ENCODE measurements at places on chromosomes 5 and 9. TPM values are rescaled to one million over a fixed set of nuclear protein-coding genes. Genes with fewer than 3 reads are reported as not detected.

DNA sequence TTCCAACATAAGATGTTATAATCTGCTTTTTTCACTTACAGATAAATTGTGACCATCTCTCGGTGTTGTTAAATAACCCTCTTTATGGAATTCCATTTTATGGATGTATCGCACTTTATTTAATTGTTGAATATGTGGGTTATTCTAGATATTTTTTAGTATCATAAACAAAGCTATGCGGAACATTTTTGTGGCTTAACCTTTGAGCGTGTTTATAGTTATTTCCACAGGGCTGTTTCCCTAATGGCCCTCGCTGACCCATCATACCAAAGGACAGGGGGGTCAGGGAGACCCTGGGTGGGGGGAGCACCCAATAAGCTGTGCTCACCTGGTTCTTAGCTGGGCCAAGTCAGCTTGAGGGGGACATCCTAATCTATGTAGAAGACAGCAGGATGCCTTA is 65.3 kb downstream of the NDST1 start:
- peaks cover 1% of the 10 kb centered on the region for H3K4me1 ChIP-seq
- no peaks in the 10 kb centered on the region for H3K36me3 ChIP-seq
- H3K27ac ChIP-seq: no peak overlapping the region
- DNase-seq: no peak
- H3K4me3 ChIP-seq: no peak overlapping the region

DNA sequence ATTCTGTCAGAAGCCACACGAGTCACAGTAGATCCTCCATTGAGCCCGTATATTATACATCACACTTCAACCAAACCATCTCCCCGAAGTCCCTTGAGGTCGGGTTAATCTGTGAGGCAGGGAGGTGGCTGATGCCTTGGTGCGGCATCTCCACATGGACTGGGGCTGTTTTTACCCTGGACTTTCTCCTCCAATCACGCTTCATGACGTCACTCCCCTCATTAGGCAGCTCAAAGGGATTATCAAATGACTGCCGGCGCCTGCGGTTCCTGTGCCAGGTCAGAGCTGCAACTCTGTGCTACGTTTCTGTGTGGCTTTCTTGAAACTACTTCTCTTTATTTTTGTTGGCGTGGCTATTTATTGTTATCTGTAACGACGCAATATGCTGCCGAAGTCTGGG is 53.7 kb downstream of the TMOD1 start:
- DNase-seq: peak; percentile 12
- no peak overlapping the region for H3K4me3 ChIP-seq
- H3K27ac ChIP-seq: no peak overlapping the region
- H3K27me3 ChIP-seq: no peaks in the 10 kb centered on the region

Gene AGXT2
- total RNA-seq: not detected

- DNase-seq: no peak
These were observed 152.5 kb upstream of the PTCH1 start for GRCh38 chr9:95669253-95669652.

Gene SKP2
- 12.1 TPM for total RNA-seq

DNA sequence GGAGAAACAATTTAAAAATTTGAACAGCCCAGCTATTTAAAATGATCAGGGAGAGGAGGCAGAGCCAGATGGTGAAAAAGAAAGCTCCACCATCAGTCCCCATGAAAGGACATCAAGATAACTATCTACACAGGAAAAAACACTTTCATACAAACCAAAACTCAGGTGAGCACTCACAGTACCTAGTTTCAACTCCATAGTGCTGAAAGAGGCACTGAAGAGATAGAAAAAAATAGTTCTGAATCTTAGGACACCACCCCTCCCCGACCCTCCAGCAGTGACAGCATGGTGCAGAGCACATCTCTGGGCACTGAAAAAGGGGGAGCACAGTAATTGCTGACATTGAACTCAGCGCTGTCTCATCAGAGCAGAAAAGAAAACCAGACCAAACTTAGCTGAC is 732.9 kb downstream of the CETN3 start:
- no peak for DNase-seq
- H3K4me3 ChIP-seq: no peak overlapping the region
- no peaks in the 10 kb centered on the region for H3K36me3 ChIP-seq
- H3K27ac ChIP-seq: no peak overlapping the region

- H3K4me1 ChIP-seq: no peaks in the 10 kb centered on the region
- DNase-seq: no peak
- H3K27me3 ChIP-seq: no peaks in the 10 kb centered on the region
- H3K4me3 ChIP-seq: no peak overlapping the region
These were observed 214.5 kb downstream of the CAAP1 start for GRCh38 chr9:26677965-26678706.

- H3K27me3 ChIP-seq: peaks cover 58% of the 10 kb centered on the region
- H3K4me3 ChIP-seq: peak overlapping the region; percentile 35
- H3K36me3 ChIP-seq: no peaks in the 10 kb centered on the region
- peaks cover 13% of the 10 kb centered on the region for H3K4me1 ChIP-seq
These were observed 1.6 kb downstream of the FSTL4 start for GRCh38 chr5:133610489-133611356.

GRCh38 chr9:97889941-97890887 is 32.1 kb downstream of the TRMO start:
- H3K36me3 ChIP-seq: no peaks in the 10 kb centered on the region
- H3K27ac ChIP-seq: no peak overlapping the region
- peak; percentile 74 for DNase-seq
- no peak overlapping the region for H3K4me3 ChIP-seq
- no peaks in the 10 kb centered on the region for H3K4me1 ChIP-seq

GRCh38 chr5:171162596-171162995 is 146.5 kb upstream of the TLX3 start:
- no peak for DNase-seq
- no peaks in the 10 kb centered on the region for H3K36me3 ChIP-seq
- no peaks in the 10 kb centered on the region for H3K27me3 ChIP-seq
- no peaks in the 10 kb centered on the region for H3K4me1 ChIP-seq
- no peak overlapping the region for H3K4me3 ChIP-seq
- no peak overlapping the region for H3K27ac ChIP-seq

Gene C8G
- 1.1 TPM for total RNA-seq

DNA sequence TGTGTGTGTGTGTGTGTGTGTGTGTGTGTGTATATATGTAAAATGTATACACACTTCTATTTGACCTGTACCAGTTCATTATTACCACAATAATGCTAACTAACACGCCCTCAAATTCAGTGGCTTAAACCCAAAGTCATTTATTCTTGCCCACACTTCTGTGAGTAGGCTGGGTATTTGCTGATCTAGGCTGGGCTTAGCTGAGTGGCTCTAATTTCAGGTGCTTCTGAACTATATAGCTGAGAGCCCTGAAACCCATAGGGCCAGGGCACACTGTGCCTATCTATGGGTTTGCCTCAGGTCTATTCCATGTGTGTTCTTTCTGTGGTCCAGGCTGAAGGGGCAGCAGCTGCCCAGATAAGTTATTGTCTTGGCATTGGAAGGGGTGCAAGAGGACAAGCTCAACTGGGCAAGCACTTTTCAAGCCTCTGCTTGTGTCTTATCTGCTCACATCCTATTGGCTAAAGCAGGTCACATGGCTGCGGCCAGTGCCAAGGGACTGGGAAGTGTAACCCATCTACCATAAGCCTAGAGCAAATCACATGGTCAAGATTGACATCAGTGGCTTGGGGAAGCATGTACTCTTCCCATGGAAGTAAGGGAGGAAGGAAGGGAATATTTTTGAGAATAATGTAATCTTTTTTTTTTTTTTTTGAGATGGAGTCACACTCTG is 139.9 kb downstream of the PALM2AKAP2 start:
- H3K27me3 ChIP-seq: no peaks in the 10 kb centered on the region
- no peak overlapping the region for H3K4me3 ChIP-seq
- H3K27ac ChIP-seq: no peak overlapping the region
- no peaks in the 10 kb centered on the region for H3K36me3 ChIP-seq

DNA sequence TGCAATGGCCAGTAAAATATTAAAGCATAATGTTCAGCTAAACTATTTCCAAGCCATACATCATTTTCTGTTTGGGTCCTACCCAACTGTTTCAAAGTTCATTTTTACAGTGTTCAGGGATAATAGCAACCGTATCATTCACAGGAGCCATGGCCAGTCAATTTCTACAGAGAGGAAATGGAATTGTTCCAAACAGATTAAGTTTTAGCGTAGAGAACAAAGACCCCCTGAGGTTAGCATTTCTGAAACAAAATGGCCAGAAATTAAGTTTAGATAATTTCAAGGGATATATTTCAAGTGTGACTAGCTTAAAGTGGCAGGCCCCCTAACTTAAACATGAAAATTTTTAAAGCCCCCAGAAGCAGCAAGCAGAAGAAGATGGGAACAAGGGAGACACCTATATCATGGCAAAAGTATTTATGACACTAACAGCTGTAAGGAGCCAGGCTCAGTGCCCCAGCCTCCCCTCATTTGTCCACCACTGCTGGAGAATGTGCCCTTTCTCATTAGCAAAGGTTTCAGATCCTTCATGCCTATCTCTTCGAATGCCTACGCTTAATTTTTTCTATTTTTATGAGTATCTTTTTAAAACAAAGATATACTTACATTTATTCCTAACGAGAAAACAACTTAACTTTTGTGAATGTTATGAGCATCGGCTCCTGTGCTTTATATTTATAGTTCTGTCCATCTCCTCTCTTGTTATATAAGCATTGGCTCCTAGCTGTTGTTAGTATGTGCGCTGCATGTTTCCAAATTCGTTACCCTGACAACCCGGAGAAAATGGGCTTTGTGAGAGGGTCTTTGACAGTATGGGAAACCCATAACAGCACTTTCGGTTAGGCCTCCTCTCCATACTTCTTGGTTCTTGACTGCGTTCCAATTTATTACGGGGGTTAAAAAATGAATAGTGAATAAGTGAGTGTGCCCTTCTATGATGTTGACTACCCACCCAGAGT is 116.3 kb downstream of the MED27 start:
- H3K4me3 ChIP-seq: no peak overlapping the region
- H3K36me3 ChIP-seq: no peaks in the 10 kb centered on the region
- H3K27me3 ChIP-seq: no peaks in the 10 kb centered on the region
- H3K4me1 ChIP-seq: no peaks in the 10 kb centered on the region
- no peak for DNase-seq
- H3K27ac ChIP-seq: no peak overlapping the region

- DNase-seq: no peak
- no peak overlapping the region for H3K27ac ChIP-seq
- no peaks in the 10 kb centered on the region for H3K36me3 ChIP-seq
- no peaks in the 10 kb centered on the region for H3K4me1 ChIP-seq
- H3K4me3 ChIP-seq: no peak overlapping the region
These were observed 153.5 kb upstream of the KIF2A start for GRCh38 chr5:62152394-62153087.

Gene CORO2A
- 20.0 TPM for total RNA-seq

Gene SOX30
- total RNA-seq: 0.12 TPM

DNA sequence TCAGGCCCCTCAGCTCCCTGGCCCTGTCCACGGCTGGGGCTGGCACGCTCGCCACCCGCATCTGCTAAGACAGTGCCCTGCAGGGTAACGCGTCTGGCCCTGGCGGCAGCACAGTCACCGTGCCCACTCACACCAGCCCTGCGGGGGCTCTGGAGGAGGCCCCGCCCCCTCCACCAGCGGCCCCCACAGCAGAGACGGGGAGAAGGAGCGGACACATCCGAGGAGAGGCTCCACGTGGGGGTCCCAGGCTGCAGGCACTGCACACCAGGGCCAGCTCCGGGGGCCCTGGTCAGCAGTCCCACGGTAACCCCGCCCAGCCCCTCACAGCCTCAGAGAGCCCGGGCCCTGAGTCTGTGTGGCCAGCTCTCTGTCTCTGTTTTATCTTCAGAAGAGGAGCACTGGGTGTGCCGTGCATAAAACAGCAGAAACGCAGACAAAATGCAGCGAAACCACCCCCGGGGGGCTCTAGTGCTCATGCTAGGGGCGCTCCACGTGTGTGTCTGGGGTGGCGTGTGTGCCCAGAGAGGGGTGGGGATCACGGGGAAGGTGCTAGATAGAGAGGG is 47.5 kb upstream of the NRARP start:
- H3K27ac ChIP-seq: no peak overlapping the region
- DNase-seq: no peak
- no peaks in the 10 kb centered on the region for H3K27me3 ChIP-seq
- peaks cover 9% of the 10 kb centered on the region for H3K4me1 ChIP-seq

DNA sequence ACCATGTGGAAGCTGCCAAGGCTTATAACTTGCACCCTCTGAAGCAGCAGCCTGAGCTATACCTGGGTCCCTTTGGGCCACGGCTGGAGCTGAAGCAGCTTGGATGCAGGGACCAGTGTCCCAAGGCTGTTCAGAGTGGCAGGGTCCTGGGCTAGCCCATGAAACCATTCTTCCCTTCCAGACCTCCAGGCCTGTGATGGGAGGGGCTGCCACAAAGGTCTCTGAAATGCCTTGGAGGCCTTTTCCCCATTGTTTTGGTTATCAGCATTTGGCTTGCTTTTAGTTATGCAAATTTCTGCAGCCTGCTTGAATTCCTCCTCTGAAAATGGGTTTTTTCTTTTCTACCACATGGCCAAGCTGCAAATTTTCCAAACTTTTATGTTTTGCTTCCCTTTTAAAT is 433.7 kb upstream of the ACO1 start:
- no peaks in the 10 kb centered on the region for H3K4me1 ChIP-seq
- H3K27me3 ChIP-seq: no peaks in the 10 kb centered on the region
- H3K4me3 ChIP-seq: no peak overlapping the region
- H3K27ac ChIP-seq: no peak overlapping the region

- H3K4me1 ChIP-seq: peaks cover 57% of the 10 kb centered on the region
- peaks cover 10% of the 10 kb centered on the region for H3K36me3 ChIP-seq
- H3K4me3 ChIP-seq: peak overlapping the region; percentile 77
- H3K27ac ChIP-seq: peak overlapping the region; percentile 84
These were observed 3.2 kb downstream of the ATOSB start for GRCh38 chr9:35112257-35113020.
